Hepatic stellate cell (primary cell): ENCODE measurements at places on chromosomes 2 and 18.

- no peak for DNase-seq
Observed at GRCh38 chr2:30145826-30146336, 926 bp upstream of the YPEL5 start.

- DNase-seq, result no peak
Observed at GRCh38 chr2:229044581-229044980, 226.5 kb downstream of the PID1 start.

- no peak for DNase-seq
Observed at GRCh38 chr2:168666339-168666738, 136.1 kb upstream of the NOSTRIN start.

DNA sequence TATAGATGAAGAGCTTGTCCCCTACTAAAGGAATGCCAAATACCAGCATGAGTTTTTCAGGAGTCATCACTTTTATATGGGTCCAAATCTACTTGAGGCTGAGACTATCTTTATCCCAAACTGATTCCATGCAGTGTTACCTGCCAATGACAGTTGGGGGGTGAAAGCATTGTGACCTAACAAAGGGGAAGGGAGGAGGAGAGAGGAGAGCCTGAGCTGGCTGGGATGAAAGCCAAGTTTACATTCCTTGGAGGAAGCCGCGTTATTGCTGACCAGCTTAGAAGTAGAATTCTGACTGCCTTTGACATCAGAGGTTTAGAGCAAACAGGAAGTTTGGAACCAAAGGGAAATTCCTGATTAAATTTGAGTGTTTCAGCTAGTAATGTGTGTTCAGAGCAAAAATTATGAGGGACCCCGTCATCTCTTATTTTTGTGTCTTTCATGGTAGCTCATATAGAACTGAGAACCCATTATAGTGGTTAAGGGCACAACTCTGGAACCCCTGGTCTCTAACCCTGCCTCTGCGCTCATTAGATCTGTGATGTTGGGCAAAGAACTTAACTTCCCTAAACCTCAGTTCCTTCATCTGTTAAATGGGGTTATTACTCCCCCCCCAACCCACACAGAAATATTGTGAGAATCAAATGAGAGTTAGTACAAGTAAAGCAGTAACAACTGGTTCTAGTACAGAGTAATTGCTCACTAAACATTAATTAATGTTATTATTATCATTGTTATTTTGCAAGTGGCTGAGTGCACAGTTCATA is 199.3 kb upstream of the EPAS1 start:
- DNase-seq, result peak; percentile 75

- no peak for DNase-seq
Observed at GRCh38 chr2:216006164-216006663, 7.1 kb downstream of the MREG start.

DNA sequence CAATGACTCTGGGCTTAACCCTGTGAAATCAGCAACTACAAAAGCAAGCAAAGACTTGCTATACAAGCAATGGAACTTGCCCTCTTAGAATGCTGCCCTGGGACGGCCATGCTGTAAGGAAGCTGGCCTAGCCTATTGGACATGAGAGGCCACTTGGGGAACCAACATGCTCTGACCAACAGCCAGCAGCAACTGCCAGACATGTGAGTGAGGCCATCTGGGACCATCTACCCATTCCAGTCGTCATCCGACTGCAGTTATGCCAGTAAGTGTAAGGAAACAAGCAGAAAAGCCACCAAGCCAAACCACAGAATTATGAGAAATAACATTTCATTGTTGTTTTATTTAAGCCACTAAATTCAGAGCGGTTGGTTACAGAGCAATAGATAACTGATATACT is 40.9 kb downstream of the CLASP1 start:
- DNase-seq, result no peak

DNA sequence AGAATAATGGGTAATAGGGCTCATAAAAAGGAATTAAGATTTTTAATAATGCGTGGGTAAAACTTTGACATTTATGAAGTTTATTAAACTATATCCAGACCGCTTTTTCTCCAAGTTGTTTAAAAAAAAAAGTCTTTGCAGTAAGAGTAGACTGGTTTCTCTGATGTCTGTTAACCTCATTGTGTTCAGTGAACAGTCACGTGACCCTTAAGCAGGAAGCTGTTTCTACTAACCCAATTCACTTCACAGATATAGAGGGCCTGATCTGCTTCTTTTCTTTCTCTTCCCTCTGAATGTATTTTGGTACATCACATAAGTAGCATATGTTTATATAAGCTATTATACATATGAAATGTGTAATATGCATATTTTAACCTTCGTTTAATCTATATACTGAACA is 1011.3 kb upstream of the CELF4 start:
- DNase-seq, result no peak

DNA sequence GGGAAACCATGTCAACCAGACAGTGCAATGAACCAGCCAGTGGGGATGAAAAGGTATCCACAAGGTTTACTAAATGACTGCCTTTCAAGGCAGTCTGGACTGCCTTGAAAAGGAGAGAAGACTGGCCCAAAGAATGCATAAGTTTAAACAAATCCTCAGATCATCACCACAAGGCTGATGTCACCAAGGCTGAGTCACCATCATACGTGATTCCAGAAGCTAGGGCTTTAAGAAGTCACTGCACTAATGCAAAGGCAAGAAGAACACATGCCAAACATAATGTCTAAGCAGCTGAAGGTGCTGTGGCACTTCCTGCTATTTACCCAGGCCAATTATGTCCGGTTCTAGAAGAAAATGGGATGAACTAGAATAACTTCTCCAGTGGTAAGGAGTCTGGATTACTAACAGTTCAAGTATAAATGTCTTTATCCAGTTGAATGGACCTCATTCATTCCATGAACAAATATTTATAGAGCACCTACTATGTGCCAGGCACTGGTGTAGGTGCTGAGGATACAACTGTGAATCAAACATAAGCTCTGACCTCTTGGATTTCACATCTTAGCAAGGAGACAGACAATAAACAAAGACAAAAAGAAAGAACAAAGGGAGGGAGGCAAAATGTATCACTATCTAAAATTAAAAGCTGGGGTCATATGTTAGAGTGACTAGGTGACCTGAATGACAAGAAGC is 37.6 kb upstream of the ONECUT2 start:
- DNase-seq, result no peak

GRCh38 chr2:120729406-120730399 is 6.0 kb upstream of the GLI2 start:
- peak; percentile 69 for DNase-seq

GRCh38 chr2:207770602-207771404 is 1.1 kb upstream of the FZD5 start:
- DNase-seq, result no peak

- no peak for DNase-seq
Observed at GRCh38 chr2:216181953-216182461, 72.9 kb downstream of the XRCC5 start.

DNA sequence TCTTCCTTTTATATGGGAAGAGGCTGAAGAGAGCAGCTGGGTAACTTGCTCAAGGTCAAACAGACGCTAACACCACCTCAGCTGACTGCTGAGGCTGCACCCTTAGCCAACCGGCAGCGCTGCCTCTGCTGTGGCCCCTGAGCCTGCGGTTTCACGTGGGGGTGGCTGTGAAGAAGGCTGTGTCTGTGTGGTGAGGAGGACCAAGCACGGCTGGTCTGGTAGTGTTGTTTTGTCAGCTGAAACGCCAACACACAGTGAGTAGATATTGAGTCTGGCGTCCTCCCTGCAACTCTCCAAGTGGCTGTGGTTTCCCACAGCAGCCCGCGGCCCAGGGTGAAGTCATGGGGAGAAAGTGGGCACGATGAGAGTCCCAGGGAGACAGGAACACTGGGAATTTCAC is 69.6 kb downstream of the THNSL2 start:
- DNase-seq, result no peak

- peak; percentile 8 for DNase-seq
Observed at GRCh38 chr18:33839452-33840211, 261.6 kb downstream of the ASXL3 start.

- DNase-seq, result no peak
Observed at GRCh38 chr18:51953521-51953920, 386.5 kb upstream of the DCC start.

GRCh38 chr2:78408795-78409118 is 616.7 kb upstream of the REG3G start:
- DNase-seq, result no peak
